ENCODE measurements at places on chromosomes 4 and X.
A peak's percentile ranks its signal among the peaks of the same experiment; 100 is the strongest.

GRCh38 chrX:106698693-106699092, 27.8 kb upstream of the RNF128 start:
- DNase-seq: no peak

DNA sequence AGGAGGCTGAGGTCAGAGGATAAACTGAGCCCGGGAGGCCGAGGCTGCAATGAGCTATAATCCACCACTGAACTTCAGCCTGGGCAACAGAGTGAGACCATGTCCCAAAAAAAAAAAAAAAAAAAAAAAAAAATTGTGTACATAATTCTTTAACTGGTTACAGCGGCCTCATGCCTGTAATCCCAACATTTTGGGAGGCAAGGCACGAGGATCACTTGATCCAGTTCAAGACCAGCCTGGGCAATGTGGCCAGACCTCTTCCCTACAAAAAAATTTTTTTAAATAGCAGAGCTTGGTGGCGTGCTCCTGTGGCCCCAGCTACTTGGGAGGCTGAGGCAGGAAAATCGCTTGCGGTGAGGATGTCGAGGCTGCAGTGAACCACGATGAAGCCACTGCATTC, 9.3 kb downstream of the KLHL15 start:
- no peak for DNase-seq

DNA sequence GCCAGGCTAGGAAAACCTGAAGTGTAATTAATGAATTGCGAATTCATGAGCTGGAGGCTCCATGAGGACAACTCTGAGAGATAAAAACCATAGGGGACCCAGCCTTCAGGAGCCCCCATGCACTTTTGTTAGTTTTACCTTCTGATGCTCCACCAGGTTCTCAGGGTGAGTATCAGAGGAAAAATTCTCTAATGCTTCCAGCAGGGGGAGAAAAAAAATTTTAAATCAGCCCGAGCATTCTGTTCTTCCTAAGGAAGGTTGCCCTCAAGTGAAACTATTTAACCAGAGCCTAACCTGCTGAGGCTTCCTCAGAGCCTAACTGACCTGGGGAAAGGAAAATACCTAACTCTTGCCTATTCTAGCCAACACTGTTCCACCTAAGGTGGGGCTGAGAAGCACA, 552.6 kb downstream of the PPARGC1A start:
- no peak for DNase-seq

DNA sequence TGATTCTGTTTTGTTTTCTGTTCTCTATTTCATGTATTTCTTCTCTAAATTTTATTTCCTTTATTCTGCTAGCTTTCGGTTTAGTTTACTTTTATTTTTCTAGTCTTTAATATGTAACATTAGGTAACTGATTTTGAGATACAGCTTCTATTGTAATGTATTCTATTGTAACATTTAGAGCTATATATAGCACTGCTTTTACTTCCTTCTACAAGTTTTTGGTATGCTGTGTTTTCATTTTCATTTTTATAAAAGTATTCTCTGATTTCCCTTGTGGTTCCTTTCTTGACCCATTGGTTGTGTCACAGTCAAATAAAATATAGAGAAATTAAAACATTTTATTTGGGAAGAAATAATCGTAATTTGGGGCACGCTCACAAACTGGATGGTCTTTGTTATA, 13.9 kb upstream of the CT47A1 start:
- DNase-seq: no peak

DNA sequence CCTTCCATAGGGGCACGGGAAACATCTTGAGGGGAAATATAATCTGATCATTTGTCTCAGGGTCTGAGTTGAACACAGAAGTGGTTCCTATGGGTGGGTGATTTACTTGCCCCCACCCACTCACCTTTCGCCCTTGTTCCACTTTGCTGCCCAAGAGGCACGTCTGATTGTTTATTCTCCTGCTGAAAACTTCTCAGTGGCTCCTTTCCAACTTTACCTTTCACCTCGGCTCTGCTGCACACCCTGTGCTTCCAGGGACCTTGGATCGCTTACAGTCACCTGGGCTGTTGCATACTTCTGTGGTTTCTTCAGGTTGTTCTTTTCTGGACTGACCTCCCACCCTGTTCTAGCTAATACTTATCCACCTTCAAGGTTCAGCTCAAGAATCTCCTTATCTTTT, 213.4 kb upstream of the JADE1 start:
- no peak for DNase-seq

DNA sequence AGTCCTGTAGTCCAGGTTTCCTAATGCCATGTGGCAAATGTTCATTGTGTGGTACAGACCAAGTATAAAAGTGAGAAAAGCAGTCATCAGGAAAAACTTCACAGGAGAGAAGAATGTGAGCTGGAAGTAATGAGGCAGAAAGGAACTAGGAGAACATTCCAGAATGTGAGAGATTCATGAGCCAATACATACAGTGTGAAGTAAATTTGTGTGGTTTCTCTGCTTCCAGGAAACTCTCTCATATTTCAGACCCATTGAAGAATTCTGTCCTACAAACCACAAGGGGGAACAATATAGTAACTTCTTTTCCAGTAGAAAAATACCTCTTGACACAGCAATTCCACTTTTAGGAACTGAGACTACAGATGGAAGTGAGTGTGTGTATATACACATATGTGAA, 136.5 kb downstream of the RNF150 start:
- no peak for DNase-seq

DNA sequence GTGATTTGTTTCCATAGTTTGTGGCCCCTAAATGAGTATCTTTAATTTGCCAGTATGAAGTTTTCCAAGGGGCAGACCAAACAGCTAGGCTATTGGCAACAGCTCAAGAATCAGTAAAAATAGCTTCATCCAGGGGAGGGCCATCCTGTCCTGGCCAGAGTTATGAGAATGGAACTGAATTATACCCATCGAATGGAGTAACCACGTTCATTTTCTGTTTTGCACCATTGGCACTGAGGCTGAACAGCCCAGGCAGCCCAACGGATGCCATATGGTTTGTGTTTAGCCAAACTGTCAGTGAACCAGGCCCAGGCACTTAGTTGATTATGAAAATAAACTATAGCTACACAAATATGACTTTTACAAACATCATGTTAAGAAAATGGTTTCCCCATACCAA, 17.7 kb upstream of the ASB5 start:
- no peak for DNase-seq

GRCh38 chrX:133699023-133699728, 283.9 kb upstream of the GPC4 start:
- DNase-seq: no peak

- no peak for DNase-seq
Measured at GRCh38 chr4:147877308-147877771, 145.5 kb downstream of the ARHGAP10 start.

- DNase-seq: no peak
Measured at GRCh38 chrX:67651437-67652142, 107.8 kb downstream of the AR start.

- no peak for DNase-seq
Measured at GRCh38 chrX:24494647-24495075, 29.6 kb downstream of the PDK3 start.

GRCh38 chr4:117001077-117001476, 84.3 kb downstream of the TRAM1L1 start:
- DNase-seq: no peak

- no peak for DNase-seq
Measured at GRCh38 chrX:111309083-111309482, 38.8 kb upstream of the CAPN6 start.

DNA sequence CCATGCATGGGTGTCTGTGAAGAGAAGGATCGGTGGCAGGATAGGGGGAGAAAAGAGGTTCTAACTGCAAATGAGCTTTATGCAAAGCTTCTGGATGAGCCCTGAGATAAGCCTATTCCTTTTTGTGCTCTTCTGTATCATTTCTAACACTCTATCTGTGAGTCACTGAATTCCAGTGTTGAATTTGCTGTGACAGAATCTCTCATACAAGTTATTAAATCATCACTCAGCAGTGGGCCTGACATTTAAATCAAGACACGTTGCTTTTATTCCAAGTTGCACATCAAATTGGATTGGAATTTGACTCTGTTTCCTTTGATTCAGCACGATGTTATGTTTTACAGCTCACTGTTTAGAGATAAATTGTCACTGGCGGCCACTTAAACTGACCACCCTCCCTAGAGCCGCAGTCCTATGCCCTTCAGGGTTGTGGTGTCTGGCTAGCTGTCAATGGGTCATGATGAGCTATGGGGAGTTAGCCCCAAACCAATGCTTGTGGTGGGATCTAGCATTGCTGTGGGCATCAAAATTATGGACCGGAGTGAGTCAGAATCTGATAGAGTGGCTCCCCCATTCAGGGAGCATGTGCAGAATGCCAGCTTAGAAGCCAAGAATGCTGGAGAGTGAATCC, 42.7 kb downstream of the LHFPL1 start:
- DNase-seq: no peak

DNA sequence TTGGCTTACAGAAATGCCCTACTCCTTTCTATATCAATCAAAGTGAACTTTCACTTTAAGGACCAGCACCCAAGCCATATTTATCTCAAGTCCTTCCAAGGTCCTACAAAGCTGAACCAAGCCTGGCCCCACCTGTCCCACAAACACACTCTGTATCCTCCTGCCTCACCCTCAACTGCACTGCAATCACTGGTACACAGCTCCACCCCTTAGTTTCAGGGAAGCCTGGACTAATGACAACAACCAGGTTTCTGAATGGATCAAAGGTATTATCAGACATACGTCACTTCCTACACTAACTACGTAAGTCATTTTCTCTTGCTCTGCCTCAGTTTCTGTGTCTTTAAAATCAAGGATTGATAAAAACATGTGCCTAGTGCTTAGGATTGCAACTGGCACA, 205.6 kb upstream of the HS3ST1 start:
- no peak for DNase-seq

GRCh38 chr4:173652283-173652931, 122.4 kb upstream of the HAND2 start:
- DNase-seq: no peak

DNA sequence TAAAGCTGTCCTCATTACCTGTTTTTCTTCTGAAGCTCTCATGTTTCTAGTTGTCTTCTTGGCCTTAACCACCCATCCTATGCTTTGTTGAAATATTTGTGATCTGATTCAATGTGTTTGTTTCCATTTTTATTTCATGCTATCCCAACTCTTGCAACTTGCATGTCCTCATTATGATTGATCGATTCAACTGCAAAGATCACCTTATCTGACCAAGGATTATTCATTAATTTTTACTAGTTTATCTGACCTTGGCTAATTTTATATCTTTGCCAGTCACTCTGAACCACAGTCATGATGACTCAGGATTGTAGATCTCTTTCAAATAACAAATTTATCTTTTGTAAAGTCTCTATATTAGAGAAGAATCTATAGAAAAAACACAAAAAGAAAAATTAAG, 70.7 kb downstream of the UGT2A2 start:
- no peak for DNase-seq

GRCh38 chr4:83574247-83574646, 38.3 kb downstream of the GPAT3 start:
- no peak for DNase-seq

- no peak for DNase-seq
Measured at GRCh38 chr4:1564535-1565375, 119.4 kb downstream of the FAM53A start.

DNA sequence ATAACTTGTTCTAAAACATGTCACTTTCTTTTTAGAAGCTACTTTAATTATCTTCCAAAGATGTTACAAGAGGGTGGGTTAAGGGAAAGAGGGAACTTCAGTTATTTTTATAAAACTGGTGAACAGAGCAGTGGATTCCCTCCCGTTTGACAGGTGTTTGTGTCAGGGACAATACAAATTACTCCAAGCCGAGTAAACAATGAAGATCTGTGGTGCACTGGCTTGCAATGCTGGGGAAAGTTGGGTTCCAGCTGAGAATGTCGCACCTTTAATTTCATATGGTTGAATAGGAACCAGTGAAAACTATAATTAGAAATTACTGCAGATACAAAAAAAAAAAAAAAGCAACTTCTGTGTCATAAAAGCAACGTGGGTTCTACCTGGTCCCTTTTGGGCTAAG, 98.6 kb upstream of the TTC29 start:
- no peak for DNase-seq

DNA sequence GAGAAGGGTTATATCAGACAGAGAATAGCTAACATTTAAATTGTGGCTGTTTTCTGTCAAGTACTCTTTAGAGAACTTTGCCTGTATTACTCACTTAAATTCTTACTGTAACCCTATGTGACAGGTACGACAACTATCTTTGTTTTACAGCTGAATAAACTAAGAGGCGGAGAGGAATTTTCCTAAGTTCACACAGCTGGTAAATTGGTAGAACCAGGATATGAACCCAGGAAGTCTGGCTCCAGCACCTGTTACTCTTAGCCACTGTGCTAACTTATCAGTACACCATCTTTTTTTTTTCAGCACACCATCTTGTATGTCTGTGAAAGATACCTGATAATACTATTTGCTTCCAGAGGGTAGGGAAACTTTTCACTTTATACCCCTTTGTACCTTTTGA, 2.0 kb upstream of the SYP start:
- no peak for DNase-seq

- DNase-seq: no peak
Measured at GRCh38 chrX:38679695-38680094, 118.4 kb downstream of the TSPAN7 start.

GRCh38 chr4:68074397-68074796, 55.3 kb downstream of the TMPRSS11F start:
- DNase-seq: no peak

DNA sequence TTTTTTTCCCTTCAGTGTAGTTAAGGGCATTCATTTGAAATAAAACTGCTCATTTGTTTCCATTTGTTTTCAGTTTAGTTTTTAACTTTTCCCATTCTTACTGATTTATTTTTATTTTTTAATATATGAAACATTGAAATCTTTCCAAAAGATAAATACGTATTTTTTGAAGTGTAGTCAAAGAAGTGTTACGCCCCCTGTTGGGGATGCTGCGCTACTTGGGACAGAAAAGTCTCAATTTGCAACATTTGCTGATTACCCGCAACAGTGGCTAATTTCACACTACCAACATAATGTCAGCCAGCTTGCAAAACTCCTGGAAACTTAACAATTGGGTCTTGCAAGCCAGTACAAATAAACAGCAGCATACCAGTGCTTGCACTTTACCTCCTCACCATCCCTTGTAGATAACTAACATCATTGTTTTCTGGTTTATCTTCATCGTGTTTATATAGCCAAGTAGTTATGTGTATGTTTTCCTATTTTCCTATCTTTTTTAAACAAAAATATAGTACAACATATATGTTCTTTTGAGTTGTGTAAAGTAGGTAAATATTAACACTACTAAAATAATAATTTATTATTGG, 158.6 kb downstream of the STPG2 start:
- no peak for DNase-seq

GRCh38 chrX:1134156-1134555, 78.3 kb downstream of the CRLF2 start:
- DNase-seq: no peak

GRCh38 chrX:39730662-39731329, 367.0 kb downstream of the BCOR start:
- peak; percentile 5 for DNase-seq

Measured in activated CD8-positive, alpha-beta memory T cell treated with anti-CD3 and anti-CD28 coated beads for 1 hour (primary cell).